ENCODE measurements at places on chromosomes 5 and 9.

DNA sequence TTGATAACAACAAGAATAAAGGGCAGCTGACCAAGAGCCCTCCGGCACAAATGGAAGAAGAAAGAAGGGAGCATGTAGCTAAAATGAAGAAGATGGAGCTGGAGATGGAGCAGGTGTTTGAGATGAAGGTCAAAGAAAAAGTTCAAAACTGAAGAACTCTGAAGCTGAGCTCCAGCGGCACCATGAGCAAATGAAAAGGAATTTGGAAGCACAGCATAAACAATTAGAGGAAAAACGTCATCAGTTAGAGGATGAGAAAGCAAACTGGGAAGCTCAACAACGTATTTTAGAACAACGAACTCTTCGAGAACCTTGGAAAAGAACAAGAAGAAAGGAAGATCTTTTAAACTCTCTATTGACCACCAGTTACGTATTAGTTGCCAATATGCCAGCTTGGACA lies 100.9 kb downstream of the GABBR2 start:
- DNase-seq = no peak

DNA sequence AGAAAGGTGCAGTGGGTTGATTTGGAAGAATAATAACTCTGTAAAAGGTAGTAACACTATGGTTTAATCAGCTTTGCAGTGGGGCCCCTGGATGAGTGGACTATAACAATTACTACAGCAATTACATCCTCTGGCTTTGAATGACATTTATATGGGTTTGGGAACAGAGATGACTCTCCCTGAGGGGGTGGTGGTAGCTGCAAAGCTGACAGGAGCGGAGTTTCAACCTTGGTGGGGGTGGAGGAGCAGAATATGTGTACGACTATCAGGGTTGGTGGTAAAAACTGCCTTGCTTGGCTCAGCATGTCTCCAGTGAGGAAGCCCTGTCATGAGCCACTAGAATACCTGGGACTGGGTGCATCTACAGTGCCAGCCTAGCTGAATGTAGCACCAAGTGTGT lies 28.3 kb upstream of the NR3C1 start:
- no peak for DNase-seq

- DNase-seq = no peak
Measured at GRCh38 chr9:125302241-125302640, 40.6 kb downstream of the GAPVD1 start.

DNA sequence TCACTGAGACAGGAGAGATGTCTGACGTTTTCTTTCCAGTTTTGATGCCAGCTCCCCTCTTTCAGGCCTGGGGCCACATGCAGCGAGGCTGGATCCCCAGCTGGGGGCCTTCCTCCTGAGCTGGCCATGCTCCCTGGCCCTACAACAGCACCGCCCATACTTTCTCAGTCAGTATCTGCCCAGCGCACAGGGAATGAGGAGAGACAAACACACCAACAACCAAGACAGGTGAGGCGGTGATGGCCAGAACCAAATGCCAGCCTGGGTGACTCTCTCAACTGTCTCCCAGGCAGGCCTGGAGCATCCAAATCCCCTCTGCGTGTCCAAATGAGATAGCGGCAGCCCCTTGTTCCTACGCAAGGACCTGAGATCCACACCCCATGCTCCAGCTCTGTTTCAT lies 109.6 kb downstream of the ROR2 start:
- DNase-seq = no peak

GRCh38 chr9:106862821-106863720 lies at the start of gene ZNF462:
Gene ZNF462 (plus strand): TSS chr9:106863166. CDS start chr9:106923384, 60,218 bp downstream.
- no peak for DNase-seq

- no peak for DNase-seq
Measured at GRCh38 chr9:128009639-128010038, 28.9 kb upstream of the EEIG1 start.

DNA sequence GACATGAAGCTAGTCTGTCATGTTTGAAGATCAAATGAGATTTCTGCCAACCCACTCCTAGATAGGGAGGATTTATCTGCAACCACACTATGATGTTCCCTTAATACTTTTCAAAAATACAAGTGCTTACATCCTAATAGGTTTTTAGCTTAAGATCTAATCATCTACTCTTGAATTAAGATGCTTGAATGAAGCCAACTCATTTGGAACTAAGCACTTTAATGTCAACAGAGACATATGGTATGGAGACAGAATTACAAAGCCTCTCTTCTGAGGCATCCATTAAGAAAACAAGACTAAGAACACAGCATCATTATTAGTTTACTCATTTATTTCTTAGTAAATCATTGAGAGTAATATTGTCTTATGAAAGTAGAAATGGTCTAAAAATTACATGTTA lies 139.3 kb upstream of the NFIB start:
- no peak for DNase-seq
